ENCODE measurements at places on chromosomes 12 and 14.

- DNase-seq: no peak
Observed at GRCh38 chr12:90261283-90261682, 552.6 kb upstream of the ATP2B1 start.

DNA sequence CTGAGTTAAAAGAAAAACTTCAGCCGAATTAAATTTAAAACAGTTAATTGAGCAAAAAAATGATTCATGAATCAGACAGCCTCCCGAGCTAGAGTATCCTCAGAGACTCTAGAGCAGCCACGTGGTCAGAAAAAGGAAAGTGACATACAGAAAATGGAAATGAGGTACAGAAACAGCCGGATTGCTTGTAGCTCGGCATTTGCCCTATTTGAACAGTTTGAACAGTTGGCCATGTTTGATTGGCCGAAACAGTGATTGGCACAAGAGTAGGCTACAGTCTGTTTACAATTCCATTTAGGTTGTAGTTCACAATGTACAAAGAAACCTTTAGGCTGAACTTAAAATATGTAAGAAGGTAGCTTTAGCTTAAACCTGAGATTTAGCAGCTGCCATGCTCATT is 12.9 kb upstream of the OXA1L start:
- no peak for DNase-seq

GRCh38 chr14:51807356-51807755 is 53.1 kb upstream of the GNG2 start:
- no peak for DNase-seq

DNA sequence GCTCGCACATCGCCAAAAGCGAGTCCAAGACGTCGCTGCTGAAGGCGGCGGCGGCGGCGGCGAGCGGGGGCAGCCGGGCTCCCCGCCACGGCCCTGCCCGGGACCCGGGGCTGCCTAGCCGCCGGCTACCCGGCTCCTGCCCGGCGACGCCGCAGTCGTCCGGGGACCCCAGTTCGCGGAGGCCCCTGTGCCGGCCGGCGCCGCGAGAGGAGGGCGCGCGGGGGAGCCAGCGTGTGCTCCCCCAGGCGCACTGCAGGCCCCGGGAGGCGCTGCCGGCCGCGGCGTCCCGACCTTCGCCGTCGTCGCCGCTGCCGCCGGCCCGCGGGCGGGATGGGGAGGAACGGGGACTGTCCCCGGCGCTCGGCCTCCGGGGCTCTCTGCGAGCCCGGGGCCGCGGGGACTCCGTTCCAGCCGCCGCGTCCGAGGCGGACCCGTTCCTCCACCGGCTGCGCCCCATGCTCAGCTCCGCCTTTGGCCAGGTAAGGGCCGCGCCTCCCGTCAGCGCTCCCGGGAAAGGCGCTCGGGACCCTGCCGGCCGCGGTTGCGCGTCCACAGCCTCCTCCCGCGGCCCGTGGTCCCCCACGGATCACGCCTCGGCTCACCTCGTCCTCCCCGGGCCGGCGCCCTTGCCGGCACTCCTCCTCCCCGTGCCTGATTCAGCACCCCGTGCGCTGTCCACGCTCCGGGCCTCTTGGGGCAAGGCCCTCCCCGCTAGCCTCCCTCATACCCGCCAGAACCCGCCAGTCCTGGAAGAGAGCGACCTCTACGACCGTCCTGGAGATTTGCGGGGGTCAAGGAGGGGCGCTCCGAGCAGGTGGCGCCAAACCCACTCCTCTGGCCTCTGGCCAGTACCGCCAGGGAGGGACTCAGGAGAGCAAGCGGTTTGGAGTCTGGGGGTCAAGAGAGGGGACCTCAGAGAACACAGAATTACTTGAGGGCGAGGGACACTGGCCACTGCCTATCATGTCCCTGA is 721 bp downstream of the CABP1 start:
- peak; percentile 26 for DNase-seq

DNA sequence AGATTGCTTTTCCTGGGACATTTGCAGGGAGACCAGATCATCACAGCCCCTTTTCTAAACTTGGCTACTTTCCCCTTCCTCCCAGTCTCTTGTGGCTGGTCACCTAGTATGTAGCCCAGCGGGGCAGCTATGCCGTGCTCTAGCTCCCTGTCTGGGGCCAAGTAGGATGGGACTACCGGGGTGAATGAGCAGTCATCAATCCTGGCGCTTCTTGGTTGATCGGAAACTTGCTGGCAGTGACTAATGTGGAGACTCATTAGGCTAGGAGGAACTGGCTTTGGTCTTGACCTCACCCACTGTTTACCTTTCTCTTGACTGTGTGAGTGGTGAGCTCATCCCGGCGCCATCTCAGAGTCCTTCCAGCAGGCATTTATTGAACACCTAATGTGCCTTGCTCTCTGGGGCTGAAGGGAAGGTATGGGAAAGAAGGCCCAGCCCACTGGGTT is 15.9 kb downstream of the PLEKHG3 start:
- DNase-seq: no peak

GRCh38 chr12:54369597-54370131 is 5.4 kb upstream of the GPR84 start:
- DNase-seq: no peak

- DNase-seq: no peak
Observed at GRCh38 chr14:44606576-44606975, 99.5 kb upstream of the FSCB start.

- no peak for DNase-seq
Observed at GRCh38 chr12:24083838-24084237, 134.4 kb upstream of the SOX5 start.

GRCh38 chr14:47240748-47241437 is 434.5 kb downstream of the MDGA2 start:
- DNase-seq: no peak

DNA sequence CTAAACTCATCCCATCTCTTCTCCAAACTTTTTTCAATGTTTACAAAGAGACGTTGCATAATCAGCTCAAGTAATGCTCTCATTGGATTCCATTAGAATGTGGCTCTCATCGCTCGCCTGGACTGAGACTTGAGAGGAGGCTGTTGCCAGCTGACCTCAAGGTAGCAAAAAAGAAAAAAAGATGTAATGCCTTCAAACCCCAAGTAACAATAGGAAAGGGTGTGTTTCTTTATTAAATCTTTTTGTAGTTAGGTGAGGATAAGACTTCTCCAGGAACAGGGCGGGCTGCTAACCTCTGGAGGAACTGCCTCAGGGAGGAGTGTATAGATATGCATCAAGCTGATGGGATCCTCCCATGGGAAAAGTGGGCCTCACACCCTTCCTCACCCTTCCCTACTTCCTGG is 956 bp upstream of the PTHLH start:
- no peak for DNase-seq

DNA sequence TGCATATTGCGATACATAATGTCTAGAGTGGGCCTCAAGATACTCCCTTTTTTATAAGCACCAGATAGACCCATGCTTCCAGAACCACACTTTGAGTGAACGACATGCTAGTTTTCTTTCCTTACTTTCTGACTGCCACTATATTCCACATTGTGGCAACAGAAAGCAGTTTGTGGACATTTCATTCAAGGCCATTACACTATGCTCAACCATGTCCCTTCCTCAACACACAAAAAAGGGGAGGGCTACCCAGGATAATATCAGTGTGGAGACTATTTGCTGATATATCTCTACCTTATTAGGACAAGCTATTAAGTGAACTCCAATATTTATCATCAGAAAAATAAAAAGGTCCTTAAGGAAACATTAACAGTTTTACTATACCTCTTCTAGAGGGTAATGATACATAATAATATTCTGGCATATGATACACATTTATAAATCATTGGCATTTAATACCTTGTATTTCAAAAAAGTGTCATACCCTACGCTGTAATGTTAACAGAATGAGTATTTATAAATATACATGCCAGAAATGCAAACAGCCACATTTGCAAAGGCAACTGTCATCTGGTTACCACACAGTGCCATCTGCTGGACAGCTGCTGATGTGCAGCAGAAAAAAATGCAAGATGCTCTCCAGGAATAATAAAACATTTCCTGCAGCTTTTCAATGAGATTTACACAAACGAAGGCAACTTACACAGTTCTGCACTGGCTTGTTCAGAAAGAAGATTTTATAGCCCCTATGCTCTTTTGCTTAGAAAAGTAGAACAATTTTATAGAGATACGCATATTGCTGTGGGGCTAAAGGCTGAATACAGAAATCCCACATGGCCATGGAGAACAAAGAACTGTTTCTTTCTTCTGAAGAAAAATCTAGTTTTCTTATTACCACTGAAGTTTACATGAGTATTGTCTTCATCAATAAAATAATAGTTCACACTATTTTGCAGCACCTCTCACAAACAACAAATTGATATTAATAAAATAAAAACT is 182.2 kb upstream of the GRIP1 start:
- DNase-seq: peak; percentile 25

- peak; percentile 56 for DNase-seq
Observed at GRCh38 chr12:6606331-6607131, 648 bp downstream of the CHD4 start.

- no peak for DNase-seq
Observed at GRCh38 chr12:14756334-14757143, 46.7 kb downstream of the WBP11 start.

- DNase-seq: no peak
Observed at GRCh38 chr12:109723311-109723881, 9.8 kb downstream of the FAM222A start.

DNA sequence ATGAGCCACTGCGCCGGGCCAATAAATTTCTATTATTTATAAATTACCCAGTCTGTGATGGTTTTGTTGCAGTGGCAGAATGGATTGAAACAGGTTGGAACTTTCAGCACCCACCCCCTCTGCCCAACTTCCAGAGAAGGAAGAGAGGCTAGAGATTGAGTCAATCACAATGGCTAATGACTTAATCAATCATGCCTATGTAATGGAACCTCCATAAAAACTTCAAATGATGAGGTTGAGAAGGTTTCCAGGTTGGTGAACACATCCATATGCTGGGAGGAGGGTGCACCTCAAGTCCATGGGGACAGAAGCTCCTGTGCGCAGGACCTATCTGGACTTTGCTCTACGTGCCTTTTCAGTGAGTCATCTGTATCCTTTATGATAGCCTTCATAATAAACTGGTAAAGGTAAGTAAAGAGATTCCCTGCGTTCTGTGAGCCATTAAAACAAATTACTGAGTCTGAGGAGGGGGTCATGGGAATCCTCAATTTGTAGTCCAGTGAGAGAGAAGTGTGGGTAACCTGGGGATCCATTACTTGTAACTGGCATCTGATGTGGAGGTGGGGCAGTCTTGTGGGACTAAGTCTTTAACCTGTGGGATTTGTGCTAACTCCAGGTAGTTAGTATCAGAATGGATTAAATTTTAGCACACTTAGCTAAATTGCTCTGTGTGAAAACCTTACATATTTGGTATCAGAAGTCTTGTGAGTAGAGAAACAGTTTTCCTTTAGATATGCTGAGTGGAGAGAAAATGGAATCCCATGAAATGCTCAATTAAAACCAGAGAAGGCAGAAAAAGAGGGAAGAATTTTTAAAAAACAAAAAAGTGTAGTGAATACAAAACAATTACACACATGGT is 11.7 kb upstream of the NGDN start:
- no peak for DNase-seq

DNA sequence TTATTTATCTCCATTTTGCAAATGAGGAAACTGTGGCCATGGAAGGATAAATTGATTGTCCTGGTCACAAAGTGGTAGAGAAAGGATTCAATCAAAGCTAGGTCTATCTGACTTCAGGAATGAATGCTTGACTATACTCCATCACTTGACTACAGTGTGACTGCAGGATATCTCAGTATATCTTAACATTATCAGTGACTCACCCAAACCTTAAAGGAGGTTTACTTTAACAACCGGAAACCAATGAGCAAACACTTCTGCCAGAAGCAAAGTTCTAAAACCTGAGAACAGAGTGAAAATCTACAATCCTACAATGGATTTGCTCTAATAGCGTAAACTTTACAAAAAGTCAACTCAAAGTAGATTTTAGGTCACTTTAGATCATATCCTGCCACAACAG is 277.0 kb downstream of the CEP128 start:
- DNase-seq: no peak

- no peak for DNase-seq
Observed at GRCh38 chr14:99560922-99561683, 42.9 kb downstream of the CCDC85C start.

DNA sequence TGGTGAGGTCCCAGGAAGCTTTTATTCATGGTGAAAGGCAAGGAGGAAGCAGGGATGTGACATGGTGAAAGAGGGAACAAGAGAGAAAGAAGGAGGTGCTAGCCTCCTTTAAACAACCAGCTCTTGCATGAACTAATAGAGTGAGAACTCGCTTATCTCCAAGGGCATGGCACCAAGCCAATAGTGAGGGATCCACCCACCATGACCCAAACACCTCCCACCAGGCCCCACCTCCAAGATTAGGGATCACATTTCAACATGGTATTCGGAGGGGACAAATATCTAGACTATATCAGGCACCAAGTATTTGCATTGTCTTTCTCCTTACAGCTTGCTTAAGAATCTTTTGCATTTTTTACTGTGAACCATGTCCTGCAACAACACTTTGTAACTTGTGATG is 91.9 kb upstream of the DHRS4 start:
- no peak for DNase-seq

DNA sequence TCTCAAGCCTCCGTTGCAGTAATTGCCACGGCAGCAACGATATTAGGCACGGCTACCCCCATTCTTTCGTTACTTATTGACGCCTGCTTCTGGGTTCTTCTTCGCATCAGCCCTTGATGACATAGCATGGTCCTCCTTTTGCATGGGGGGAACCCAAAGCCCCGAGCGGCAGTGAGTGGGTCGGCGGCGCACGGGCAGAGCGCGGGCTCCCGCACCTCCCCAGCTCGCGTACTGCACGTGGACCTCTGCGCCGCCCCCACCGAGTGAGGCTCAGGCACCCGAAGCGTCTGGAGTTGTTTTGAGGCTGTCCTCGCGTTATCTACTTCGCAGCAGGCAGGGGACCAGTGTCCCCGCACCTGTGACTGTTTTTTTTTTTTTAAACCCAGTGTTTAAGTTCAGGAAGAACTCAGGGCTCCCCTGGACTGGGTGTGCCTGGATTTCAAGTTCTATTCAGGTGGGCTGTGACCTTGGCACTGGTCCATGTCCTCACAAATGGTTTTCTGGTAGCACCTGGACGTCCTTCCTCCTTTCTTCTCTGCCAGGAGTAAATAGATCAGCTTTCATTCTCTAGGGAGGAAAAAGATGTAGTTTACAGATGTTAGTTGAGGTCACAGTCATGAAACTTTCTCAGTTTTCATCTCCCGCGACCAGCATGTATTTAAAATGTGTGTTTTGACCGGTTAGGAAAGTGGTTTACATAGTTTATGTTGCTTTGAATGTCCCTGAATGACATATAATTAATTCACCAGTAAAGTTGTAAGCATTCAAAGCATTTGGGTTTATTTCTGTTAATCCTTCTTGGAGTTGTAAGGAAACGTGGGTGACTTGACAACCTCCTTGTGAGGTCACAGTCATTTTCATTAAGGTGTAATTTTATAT is 1.4 kb upstream of the FOXN4 start:
- no peak for DNase-seq
